ENCODE measurements at places on chromosomes 7 and 10.
A peak's percentile ranks its signal among the peaks of the same experiment; 100 is the strongest.

GRCh38 chr10:124588736-124589490 is 127.3 kb downstream of the LHPP start:
- DNase-seq = no peak

GRCh38 chr10:108957681-108958080 is 965.6 kb downstream of the XPNPEP1 start:
- no peak for DNase-seq

DNA sequence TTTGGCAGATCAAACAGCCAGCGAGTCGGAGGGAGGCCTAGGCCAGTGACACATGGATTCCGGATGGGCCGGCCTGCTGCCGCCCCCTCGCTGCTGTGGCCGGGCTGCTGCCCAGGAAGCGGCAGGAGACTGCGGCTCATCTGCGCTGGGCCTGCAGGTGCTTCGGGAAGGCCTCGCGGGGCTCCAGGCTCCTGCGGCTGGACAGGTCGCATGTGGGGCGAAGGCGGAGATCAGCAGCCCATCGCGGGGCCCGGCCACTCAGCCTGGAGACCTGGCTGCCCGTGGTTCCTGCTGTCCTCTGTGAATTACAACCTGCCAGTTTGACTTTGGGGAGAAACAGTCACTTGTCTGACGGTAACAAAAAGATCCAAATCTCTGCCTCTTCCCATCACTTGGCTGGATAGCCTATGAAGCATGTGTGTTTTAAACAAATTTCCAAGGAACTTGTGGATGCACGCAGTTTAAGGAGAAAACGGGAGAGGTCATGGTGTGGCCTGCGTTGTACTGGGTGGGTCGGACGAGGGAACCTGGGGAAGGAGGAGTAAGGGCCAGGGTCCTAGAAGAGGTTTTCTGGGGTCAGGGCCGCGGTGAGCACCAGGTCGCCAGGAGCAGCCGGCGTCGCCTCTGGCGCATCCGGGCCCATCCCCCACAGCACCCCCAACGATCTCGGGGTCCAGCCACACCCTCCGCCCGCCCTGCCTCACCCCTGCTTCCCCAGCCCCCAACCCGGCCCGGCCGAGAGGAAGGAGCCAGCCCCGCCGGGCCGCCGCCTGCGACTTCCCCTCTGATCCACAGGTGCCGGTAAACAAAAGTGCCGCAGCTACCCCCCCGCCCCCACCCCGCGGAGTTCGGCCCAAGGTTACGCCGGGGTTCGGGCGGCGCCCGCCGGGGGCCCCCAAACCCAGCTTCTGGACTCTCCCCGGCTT is 1.6 kb downstream of the SPOCK2 start:
- peak; percentile 73 for DNase-seq

- DNase-seq = no peak
Observed at GRCh38 chr7:67758551-67758950, 761.9 kb downstream of the TYW1 start.

GRCh38 chr10:61795147-61795546 is 106.4 kb upstream of the ARID5B start:
- no peak for DNase-seq

DNA sequence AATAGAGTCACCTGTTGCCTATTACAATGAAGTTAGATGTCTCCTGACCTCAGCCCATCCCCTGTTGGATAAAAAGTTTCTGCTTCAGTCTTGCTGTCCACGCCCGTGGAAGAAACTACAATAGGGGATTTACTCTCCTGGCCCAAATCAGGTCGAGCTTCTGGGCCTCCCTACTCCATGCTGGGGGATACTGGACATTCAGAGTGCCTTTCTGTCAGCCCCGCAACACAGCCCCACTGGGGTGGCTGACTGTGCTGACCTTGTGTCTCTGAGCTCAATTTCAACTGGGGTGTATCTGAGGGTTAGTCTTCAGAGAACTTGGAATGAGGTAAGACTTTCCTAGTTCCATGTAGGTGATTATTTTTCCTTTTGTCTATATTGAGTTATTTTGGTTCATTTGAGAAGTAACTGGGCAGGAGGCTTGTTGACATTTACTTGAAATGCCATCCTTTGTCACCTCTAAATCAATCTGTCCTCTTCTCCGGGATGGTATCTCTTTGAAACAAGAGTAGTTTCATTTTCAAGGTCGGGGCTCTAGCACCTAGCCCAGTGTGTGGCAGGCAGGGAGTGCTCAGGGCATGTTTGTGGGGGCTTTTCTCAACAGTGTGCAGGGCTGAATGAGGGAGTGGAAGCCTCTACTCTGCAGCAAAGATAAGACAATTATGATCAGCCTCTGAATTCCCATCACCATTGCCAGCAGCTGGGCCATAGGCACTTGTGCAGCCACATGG is 17.7 kb upstream of the CXCL12 start:
- DNase-seq = no peak

- DNase-seq = no peak
Observed at GRCh38 chr7:54857294-54857693, 98.3 kb upstream of the SEC61G start.

DNA sequence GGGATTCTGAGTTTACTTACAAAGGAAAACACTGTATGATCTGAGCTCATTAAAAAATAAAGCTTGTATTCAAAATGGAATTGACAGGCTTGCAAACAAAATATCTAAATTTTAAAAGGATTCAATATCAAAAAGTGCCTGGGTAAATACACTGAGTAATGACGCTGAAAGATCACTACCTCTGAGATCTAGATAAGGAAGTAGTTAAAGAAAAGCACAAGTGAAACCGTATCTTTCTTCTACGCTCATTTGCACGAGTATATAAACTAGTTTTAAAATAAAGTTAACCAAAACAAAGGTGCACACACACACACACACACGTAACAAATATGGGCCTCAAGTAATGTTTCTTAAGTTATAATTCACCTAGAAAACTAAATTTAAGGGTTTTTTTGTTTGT is 93.4 kb downstream of the SNX13 start:
- DNase-seq = no peak

GRCh38 chr10:26738301-26738911 is 40.9 kb downstream of the PDSS1 start:
- no peak for DNase-seq

DNA sequence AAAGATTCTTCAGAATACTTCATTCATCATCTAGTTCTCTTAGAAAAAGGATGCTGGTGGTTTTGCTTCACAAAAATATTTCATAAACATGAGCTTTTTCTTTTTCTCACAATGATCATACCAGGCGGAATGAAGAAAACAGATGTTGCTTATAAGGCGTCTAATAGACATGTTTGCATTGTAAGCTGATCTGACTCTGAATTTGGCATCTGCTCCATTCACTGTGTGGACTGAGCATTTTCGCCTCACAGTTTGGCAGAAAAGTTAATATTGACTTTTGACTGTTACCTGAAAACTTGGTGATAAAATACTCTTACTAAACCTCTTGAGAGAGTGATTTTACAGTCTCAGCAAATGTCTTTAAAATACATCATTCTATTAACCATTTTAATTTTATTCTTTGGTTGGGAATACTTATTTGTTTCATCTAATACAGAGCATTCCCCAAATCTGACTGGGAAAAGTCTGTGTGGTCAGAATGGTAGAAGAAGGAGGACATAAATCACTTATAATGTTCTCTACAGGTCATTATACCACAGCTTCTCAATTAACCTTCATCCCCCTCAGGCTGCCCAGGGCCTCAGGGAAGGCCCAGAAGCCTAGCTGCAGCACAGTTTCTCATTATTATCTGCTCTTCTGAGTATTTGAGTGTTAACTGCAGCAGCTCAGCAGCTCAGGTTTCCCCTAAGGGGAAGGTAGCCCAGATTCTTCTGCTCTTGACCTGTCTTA is 121.6 kb upstream of the KAT6B start:
- DNase-seq = no peak

- no peak for DNase-seq
Observed at GRCh38 chr10:121165276-121165675, 314.1 kb downstream of the WDR11 start.

DNA sequence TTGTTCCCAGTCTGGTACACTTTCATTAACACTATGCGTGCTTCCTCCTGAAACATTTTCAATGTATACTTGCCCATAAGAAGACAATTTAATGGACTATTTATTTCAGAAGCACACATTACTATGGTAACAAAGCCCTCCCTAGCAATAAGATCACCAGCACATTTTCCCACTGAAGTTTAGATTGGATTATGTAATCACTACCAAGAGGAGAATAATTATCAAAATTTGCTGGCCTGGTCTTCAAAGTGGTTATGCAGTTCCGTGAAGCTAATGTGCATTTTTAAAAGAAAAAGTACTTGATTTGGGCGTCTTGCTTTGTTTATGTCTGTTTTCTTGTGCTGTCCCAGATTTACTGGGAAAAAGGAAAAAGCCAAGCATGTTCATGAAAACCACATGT is 61.9 kb downstream of the AP3M1 start:
- no peak for DNase-seq

GRCh38 chr10:116190883-116191282 is 82.1 kb downstream of the GFRA1 start:
- DNase-seq = no peak

- no peak for DNase-seq
Observed at GRCh38 chr7:907158-907980, 31.0 kb downstream of the GET4 start.

DNA sequence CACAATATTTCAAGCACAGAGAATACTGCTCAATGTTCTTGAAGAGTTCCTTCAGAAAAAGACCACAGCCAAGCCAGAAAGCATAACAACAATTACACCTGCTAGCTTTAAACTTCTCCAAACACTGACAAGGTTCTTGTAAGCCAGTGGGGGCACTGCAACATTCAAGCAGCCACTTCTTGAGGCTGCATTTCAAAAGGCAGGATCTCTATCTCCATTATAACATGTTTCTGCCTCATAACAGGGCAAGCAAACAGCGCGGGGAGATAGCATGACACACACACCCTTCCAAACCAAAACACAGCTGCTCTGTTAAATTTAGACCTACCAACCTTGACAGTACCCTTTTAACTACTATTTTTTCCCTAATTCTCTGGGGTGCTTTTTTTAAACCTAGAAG is 30.8 kb downstream of the CHCHD3 start:
- DNase-seq = peak; percentile 23
